SW 1271 (cell line): ENCODE measurements at places on chromosomes 1 and 21.
A peak's percentile ranks its signal among the peaks of the same experiment; 100 is the strongest.

DNA sequence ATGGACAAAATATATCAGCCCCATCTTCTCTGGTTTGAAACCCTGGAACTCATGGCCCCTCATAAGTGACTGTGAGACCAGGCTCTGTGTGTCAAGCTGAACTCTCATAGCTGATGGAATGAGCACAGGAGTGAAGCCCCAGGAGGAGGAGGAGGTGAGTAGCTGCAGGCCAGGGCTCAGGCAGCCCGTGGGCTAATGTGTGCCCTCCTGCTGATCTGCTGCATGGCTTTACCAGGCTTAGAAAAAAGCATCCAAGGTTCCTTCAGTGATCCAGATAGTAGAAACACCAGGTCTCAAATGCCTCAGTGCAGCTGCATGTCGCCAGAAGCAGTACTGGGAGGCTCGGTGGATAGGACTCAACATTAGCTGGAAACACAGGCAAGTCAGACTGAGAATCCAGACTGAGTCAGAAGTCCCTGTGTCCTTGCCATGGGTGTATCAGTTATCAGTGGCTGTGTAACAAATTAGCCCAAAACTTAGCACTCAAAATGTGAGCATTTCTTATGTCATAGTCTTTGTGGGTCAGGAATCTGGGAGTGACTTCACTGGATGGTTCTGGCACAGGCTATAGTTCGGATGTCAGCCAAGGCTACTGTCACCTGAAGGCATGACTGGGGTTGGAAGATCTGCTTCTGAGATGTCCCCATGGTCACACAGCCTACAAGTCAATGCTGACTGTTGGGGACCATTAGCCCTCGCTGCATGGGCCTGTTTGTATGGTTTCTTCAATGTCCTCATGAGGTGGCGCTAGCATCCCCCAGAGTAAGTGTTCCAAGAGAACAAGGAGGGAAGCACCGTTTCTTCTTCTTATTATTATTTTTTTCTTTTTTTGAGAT lies 255.4 kb upstream of the IRF2BP2 start:
- DNase-seq = no peak

GRCh38 chr1:219354962-219355361 lies 181.3 kb downstream of the LYPLAL1 start:
- no peak for DNase-seq

DNA sequence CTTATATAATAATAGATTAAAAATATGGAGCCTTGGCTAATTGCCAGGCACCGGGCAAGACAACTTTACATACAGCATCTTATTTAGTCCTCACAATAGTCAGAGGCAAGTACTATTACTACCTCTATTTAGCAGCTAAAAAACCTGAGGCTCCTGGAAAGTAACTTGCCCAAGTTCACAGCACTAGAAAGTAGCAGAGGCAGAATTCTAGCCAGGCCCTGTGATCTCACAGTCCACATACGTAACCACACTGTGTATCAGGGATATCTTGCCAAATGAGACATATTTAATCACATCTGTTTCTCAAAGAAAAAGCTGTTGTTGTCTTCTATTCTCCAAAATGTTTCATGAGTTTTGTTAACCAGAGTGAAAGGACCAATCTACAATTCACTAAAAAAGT lies 378.5 kb downstream of the PLPP3 start:
- no peak for DNase-seq

- DNase-seq = no peak
Observed at GRCh38 chr1:223245983-223246382, 102.9 kb upstream of the TLR5 start.

DNA sequence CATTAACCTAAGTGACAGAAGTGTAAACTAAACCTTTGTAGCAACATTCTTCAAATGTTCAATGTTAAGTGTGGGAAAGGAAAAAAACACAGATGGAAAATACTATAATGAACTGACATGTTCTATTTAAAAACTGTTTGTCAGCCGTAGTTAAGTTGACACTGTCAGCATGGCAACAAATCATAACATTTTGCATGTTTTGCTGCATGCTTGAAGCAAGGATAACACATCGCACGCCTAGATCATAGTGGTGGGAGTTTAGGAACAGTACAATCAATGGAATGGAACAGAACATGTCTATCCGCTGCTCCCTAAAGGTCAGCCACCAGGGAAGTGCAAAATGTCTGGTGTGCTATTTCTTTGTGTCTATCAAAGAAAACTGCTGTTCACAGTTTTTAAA lies 62.5 kb upstream of the ESRRG start:
- no peak for DNase-seq

DNA sequence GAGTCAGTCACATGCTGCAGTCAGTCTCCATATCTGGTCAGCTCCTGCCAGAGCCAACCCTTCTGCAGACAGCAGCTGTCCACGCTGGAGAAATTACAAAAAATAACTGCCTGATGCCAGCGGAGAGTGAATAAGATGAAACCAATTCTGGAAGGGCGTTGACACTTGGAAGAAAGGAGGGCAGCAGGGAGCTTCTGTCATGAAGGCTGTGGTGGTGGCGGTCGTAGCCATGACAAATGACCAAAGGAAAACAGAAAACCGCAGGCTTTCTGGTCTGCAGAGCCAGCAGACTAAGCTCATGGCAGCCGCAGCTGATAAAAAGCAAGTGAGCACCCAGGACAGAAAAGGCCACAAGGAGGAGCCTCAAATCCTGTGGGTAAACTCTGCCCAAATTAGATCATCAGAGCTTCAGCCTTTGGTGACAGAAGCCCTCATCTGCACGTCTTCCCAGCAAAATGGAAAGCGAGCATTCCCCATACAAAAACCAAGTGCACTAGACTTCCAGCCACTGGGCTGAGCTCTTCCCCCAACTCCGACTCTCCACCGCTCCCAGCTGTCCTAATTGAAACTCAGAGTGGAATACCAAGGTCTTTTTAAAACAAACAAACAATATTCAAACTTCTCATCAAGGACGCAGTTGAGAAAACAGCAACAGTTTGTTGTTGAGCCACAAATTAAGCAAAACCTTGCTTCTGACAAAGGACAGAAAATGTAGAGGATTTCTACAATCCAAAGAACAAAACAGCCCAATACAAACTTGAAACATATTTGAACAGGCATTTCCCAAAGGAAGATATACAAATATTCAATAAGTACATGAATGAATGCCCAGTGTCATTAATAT lies 28.7 kb downstream of the RSPH1 start:
- no peak for DNase-seq

- DNase-seq = no peak
Observed at GRCh38 chr1:110477967-110478640, 27.2 kb downstream of the PROK1 start.

GRCh38 chr1:174005032-174005431 lies 17.1 kb downstream of the RC3H1 start:
- no peak for DNase-seq

GRCh38 chr1:221611656-221612046 lies 130.2 kb downstream of the DUSP10 start:
- DNase-seq = no peak

GRCh38 chr21:17775431-17776126 lies 43.6 kb downstream of the C21orf91 start:
- no peak for DNase-seq

DNA sequence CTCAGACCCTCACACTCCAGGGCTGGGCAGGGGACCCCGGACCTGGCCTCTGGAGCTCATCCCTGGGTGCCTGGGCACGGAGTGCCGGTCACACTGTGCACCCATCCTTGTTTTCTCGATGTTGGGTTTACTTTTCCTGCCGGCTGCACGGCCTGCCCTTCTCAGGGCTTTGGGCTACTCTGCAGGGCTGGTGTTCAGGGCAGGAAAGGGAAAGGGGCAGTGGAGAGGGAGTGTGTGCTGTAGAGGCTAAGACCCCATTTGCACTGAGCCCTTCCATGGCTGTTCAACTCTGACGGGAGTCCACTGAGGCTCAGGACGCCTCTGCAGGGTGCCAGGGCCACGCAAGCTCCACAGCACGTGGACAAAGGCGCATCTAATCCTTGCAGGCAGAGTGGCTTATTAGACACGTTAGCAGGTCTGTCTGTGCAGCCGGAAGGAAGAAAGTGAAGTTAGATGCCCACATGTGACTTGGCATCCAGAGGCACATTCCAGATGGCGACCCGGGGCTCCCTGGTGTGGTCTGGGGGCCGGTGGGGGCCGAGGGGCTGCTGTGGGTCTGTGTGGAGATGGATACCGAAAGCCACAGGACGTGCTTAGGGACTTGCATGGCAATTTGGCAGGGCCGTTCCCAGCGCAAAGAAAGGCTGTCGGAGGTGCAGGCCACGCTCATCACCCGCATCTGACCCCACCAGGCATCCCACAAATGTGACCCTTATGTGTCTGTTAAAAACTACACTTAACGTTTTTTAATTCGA lies 33.6 kb downstream of the COL18A1 start:
- no peak for DNase-seq

DNA sequence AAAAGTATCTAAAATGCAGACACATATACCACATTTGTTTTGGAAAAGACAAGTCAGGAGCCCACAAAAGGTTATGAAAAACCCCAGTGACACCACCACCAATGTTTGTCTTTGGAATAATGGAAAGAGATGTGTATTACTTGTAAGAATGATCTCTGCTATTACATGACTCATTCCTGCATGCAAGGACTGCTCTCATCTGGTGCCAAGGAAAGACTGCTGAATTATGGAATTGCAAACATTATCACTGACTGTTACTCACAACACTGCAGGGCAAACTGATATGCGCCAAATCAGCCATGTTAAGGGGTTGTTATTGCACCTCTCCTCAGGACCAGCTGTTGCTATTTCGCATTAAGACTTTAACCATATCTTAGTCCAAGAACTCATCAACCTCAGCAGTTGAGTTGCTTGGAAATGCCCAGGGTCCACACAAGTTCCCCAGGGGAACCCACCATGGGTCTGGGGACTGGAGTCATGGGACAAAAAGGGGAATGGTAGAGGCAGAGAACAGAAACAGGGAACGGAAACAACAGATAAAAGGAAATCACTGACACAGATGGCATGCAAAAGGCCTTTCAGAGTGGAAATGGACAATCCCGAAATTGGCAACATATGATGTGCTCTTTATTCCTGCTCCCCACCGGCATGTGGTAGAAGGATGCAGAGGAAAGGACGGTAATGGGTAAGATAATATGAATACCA lies 34.4 kb downstream of the CAPZB start:
- peak; percentile 71 for DNase-seq

- no peak for DNase-seq
Observed at GRCh38 chr21:15130326-15130725, 65.5 kb upstream of the NRIP1 start.

- DNase-seq = peak; percentile 15
Observed at GRCh38 chr1:2314273-2314802, 77.0 kb downstream of the MORN1 start.

- no peak for DNase-seq
Observed at GRCh38 chr21:26835714-26836265, 9.4 kb downstream of the ADAMTS1 start.

- DNase-seq = no peak
Observed at GRCh38 chr1:101293461-101294051, 56.7 kb downstream of the S1PR1 start.

DNA sequence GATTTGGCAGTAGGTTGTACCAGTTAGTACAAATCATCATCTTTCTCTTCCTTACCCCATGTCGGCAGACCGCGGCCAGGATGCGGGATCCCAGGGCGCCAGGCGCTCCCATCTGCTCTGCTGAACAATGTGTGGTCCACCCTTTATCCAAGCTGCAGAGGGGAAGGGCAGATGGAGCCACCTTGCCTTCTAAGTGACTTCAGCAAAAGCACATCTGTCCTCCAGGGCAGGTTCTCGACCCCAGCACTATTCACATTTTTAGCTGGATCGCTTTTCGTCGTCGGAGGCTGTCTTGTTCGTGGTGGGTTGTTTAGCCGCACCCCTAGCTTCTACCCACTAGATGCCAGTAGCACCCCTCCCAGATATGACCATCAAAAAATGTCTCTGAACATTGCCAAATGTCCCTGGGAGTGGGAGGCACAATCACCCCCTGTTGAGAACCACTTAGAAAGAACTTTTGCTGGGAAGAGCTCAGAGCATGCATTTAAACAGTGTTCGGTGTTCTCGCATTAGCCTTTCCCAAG lies 58.1 kb upstream of the SIM2 start:
- DNase-seq = no peak

DNA sequence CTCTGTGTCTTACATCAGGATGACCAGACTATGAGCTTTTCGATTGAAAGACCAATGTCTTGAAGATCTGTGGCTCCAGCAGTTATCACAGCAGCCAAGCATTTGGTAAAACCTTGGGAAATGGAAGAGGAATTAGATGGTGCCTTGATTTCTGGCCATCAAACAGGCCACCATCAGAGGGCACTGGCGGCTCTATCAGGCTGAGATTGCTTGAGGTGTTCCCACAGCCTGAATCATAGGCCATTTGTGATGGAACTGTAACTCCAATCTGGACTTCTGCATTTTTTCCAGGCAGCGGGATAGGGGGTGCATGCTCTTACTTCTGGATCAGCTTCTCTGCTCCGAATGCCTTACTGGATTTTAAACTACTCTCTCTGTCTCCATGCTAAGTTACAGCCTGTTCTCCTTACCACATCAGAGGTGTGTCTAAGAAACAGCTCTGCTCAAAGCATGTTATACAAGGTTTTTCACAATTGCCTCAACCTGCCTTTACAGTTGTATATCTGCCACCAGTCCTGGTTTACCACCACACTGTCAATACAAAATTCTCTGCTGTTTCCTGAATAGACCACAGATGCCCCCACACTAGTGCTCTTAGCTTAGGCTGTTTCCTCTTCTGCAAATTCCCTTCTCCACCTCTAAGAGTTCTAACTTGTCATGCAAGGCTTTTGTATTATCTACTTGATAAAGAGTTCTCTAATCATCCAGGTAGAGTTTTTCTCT lies 180.9 kb downstream of the PTGER3 start:
- DNase-seq = no peak

- DNase-seq = no peak
Observed at GRCh38 chr1:162631546-162632191, 595 bp upstream of the DDR2 start.

DNA sequence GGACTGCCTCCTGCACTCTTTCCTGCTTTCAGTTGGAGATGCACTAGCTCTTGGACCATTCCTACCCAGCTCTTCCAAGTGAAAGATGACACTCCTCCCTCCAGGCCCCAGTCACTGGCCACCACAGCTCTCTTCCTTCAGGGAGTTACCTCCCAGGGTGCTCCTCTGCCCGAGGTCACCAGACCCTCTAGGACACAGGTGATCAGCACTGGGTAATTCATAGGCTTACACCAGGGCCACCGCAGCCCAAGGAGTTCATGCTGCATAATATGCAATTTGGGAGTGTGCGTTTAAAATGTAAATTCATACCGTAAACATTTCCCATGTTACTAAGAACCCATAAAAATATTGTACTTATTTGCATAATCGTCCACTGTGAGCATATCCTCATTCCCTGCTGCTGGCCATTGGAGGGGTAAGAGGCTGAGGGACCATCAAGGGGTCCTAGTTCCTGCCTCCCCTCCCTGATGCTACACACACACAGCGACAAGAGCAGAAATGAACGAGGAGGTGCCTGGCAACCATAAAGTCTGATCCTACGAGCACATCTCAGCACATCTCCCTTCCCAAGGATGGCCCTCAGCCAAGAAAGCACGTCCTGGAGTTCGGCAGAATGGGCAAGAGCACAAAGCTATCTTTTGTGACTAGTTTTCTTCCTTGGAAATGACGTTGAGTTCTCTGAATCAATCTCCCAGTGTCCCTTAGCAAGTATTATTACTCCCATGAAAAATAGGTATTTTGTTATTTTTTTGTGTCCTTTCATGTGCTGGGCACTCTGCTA lies 222.9 kb upstream of the RAB4A start:
- no peak for DNase-seq
